ENCODE measurements at places on chromosomes 2 and 18.

- no peak for DNase-seq
Observed at GRCh38 chr2:95309599-95309998, 12.5 kb downstream of the KCNIP3 start.

DNA sequence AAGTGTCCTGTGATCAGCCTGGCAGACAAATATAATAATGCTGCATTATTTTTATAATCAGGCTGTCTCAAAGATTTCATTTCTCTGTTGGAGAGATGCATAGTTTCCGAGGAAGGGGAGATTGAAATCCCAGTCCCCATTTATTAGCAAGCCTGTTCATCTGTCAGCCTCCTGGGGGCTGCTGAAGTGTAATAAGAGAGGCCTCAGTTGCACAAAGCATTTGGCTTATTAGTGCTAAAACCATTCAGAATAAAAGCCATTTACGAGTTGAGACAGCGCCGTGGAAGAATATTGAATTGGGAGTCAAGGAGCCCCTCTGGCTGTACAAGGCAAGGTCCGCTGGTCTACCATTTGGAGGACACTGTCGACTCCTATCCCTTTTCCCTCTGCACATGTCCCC lies 6.1 kb downstream of the GPR39 start:
- DNase-seq, result no peak

DNA sequence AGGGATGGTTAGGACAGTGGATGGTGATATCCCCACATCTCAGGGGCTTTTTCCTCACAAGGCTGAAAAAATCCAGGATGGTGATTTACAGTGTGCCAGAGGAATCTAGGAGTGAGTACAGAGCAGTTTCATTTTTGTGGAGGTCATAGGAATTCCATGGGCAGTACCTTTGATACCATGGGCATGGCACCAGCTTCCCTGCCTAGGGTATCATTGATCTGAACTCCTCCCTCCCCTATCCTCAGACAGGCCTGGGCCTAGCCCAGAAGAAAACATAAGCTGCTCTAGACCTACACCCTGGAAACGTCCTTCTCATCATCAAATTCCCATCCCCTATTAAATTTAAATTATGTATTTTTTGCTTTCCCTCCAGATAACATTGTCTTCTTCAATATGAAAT lies 136.3 kb upstream of the KLHL29 start:
- no peak for DNase-seq

- DNase-seq, result no peak
Observed at GRCh38 chr2:46866770-46867246, 48.8 kb downstream of the MCFD2 start.

DNA sequence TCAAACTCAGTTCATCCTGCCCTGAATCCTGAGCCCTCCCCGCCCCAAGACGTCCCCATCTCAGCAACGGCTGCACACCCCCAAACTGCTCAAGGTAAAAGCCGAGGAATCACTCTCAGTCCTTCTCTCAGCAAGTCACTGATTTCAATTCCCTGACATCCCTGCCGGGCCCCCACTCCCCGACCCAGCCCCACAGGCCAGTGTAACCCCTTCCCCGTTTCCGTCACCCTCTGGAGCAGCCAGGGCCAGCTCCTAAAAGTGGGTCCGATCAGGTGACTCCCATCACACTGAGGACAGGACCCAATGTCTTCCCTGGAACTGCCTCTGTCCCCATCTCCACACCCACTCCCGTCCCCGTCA lies 20.5 kb downstream of the SNORC start:
- no peak for DNase-seq

- DNase-seq, result no peak
Observed at GRCh38 chr2:67666386-67667053, 269.4 kb downstream of the ETAA1 start.

DNA sequence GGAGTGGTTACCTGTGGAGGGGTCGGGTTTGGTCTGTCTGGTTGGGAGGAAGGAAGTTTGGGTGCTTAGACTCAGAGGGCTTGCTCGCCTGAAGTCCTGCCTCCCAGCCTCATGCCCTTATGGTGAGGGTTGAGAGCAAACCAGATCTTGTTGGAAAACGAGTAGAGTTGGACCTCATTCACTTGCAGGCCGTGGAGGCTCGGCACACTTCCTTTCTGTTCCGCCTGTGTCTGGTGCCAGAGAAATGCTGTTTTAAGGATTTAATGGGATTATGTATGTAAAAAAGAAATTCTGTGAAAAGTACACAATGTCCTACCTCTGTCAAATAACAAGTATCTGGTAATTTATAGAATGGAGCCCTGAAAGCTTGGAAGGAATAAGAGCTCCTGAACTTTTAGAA lies 29.6 kb downstream of the GATA6 start:
- DNase-seq, result no peak

DNA sequence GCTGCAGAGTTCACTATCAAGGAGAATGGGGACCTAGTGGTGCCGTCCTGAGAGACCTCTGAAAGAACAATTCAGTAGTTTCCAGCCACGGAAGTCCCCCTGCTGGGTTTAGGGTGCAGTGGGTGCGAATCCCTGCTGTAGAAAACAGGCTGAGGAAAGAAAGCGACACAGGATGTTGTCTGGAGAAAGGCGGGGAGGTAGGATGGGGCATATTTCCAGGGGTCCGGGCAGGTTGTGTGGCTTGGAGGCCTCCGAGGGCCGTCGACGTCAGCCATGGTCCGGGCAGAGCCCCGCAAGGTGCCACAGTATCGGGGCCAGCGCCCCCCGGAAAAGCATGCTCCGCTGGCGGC lies 807 bp upstream of the CREB1 start:
- DNase-seq, result peak; percentile 31
